ENCODE measurements at places on chromosomes 6 and 20. TPM values are rescaled to one million over a fixed set of nuclear protein-coding genes. Genes with fewer than 3 reads are reported as not detected.

The LAMA2 gene
- 0.69 TPM for total RNA-seq

The SIRPB2 gene
- total RNA-seq: not detected

The EYS gene
- total RNA-seq: not detected

The TRAPPC3L gene
- not detected for total RNA-seq

The RBBP8NL gene
- not detected for total RNA-seq

- no peak for DNase-seq
Measured at GRCh38 chr6:66735106-66735890, 1028.3 kb upstream of the EYS start.

DNA sequence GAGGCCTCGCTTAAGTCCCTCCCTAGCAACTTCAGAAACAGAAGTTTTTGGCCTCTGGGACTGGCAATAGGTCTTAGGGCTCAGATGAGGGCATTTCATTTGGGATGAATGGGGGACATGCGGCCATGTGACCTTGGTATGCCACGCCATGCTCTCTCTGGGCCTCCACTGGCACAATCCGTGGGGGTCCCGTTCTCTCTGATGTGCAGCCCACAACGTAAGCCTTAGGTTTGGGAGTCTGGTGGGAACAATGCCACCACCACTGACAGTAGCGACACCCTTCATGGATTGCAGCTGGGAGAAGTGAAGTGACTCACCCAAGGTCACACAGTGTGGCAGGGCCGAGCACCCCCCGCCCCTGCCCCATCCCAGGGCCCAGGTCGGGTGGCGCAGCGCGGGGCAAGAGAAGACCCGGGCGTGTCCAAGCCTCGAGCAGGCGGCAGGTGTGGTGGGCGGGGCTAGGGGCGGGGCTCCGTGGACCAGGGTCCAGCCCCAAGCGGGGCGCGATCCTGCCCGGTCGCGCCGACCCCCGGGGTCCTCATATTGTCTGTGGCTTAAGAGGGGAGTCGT, 864 bp upstream of the CEBPB start:
- peak; percentile 32 for DNase-seq

DNA sequence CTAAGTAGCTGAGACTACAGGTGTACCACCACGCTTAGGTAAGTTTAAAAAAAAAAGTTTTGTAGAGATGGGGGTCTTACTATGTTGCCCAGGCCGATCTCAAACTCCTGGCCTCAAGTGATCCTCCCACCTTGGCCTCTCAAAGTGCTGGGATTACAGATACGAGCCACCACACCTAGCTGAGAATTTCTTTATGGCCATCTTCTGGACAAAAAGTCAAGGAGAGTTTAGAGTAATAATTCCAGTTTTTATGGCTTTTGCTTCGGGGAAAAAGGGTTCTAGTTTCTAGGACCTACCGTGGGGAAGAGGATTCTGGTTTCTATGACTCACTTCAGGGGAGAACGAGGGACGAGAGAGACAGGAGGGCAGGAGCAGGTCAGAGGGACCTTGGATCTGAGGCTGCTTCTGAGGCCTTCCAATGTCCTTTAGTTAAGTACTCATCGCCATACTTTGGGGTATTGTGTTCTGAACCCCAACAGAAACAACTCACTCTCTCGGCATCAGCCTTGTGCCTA, 69.3 kb upstream of the IER3 start:
- DNase-seq: no peak

DNA sequence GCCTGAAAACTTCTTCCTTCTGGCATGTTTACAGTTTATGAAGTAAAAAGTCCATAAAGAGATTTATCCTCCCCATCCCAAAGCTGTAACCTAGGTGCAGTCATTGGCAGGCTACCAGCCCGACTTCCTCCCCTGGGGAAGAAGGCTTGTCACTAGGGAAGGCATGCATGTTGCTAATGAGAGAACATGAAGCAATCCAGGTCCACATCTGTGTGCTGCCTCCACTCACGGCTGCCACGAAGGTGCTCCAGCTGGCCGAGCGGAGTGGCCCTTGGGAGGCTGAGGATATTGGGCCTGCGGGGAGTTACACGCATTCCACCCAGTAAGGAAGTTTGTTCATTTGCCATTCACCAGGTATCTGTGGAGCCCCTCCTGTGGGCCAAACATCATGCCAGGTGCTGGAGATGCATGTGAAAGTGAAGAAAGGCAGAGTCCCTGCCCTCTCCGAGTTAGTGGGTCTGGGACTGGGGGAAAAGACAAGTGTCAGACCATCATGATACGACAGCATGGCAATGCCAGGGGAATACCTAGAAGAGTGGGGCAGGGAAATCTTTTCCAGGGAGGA, 257.0 kb downstream of the NRN1 start:
- DNase-seq: no peak

DNA sequence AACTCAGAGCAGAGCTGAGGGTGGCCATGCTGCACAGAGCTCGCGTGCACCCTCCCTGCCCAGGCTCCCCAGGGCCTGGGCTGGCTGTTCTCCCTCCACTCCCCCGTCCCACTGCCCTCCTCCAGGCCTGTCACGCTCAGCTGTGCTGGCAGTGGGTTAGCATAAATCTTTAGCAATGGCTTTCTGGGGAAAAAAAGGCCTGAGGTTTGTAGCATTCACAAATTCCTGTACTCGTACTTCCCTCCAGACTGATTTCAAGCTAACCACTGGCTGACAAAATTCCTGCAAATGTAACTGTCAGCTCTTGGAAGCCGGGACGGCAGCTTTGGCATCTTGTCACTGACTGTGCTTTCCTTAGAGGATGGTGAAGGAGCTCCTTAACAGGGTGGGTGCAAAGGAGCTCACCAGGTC, 22.3 kb upstream of the SMOC2 start:
- no peak for DNase-seq

DNA sequence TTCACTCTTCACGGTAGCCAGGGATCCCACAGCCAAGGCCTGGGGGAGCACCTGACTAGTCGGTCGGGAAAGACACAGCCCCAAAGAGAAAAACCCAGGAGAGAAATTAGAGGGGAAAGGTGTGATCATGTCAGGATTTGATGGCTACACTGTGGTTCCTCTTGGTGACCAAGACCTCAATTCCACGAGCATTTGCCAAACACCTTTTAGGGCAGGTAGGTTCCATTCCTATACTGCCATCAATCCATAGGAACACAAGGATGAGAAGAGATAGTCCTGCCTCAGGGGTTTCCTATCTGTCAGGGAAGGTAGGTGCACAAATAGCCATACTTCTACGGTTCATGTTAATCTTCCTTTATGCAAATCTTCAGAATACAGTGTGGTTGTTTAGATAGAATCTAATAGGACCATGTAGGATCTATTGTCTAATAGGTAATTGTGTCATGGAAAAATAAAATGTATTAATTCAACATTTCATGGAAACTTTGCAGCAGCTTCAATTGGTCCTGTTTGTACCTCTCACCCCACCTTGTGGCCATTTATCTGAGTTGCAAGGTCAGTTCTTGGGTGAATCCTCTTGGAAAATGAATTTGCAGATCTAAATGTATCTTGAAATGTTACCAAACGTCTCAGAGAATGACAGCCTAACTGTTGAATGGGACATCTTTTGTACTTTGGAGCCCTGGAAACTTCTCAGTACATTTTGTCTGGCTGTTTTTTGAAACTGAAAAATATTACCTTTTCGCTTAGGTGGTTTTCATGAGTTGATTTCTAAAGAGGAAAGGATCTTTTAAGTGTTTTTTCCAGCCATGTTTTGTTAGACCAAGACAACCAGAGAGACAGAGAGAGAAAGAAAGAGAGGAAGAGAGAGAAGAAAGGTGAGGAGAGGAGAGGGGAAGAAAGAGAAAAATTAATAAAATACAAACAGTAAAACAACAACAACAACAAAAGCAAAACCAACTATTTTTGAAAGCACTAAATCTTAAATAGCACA, 33.7 kb upstream of the IYD start:
- DNase-seq: peak; percentile 56

DNA sequence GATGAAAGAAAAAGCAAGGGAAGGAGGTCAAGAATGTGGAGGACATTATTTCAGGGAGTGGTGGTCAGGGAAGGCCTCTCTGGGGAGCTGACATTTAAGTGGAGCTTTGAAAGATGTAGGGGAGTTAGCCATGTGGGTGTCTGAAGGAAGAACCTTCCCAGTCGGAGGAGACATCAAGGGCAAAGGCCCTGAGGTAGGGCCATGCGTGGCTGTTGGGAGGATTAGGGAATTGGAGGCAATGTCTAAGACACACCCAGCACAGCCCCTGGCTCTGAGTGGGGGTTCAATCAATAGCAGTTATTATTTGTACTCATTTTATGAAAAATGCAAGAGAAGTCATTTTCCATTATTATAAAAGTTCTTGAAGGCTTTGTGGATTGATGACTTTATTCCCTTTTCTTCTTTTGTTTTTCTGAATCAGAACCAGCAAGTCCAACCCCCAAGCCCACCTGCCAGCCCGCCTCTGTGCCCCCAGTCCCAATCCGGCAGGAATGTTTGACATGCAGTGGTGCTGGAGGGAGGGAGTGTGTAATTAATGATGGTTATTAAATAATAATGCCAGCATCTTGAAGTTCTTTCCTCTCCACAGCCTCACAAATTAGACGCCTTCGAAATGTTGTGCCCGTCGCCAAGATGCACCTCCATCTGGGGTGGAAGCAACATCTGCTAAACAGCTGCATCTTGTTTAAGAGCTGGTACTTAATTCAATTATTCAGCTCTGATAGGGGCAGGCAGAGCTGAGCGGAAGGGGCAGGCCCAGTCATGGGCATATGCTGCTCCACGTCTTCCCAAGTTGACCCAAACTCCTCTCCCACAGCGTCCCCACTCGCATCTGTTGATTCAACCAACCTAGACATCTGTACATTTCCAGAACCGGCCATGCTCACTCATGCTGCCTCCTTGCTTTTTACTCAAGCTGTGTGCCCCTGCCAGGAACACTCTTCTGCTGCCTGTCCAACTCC, 81.3 kb upstream of the SIRPA start:
- no peak for DNase-seq

DNA sequence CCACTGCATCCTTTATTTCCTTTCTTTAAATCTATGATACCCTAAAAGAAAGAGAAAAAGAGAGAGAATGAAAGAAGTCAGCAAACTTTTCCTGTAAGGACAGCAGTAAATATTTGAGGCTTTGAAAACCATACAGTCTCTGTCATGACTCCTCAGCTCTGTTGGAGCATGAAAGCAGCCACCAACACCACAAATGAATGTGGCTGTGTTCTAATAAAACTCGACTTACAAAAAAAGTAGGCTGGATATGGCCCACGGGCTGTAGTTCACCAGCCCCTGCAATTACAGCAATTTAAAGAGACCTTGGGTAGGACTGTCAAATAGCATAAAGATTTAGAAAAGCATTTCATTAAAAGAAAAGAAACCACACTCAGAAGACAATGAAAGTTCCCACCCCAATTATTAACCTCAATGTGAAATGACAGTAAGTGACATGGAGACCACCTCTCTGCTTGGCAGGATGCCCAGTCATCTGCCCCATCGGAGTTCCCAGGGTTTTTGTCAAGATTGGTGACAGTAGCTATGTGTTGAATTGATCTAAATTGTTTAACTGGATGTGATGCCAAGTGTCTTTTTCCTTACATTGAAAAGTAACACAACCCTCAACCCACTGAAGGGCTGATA, 50.9 kb downstream of the TNFRSF21 start:
- no peak for DNase-seq

GRCh38 chr20:47784599-47785310, 526 bp downstream of the SULF2 start:
- no peak for DNase-seq

GRCh38 chr6:125611573-125612344, 137.7 kb upstream of the HEY2 start:
- no peak for DNase-seq

GRCh38 chr6:153003366-153003690, 819 bp upstream of the MTRF1L start:
- DNase-seq: no peak

- no peak for DNase-seq
Measured at GRCh38 chr20:9367746-9368145, 146.6 kb upstream of the LAMP5 start.

DNA sequence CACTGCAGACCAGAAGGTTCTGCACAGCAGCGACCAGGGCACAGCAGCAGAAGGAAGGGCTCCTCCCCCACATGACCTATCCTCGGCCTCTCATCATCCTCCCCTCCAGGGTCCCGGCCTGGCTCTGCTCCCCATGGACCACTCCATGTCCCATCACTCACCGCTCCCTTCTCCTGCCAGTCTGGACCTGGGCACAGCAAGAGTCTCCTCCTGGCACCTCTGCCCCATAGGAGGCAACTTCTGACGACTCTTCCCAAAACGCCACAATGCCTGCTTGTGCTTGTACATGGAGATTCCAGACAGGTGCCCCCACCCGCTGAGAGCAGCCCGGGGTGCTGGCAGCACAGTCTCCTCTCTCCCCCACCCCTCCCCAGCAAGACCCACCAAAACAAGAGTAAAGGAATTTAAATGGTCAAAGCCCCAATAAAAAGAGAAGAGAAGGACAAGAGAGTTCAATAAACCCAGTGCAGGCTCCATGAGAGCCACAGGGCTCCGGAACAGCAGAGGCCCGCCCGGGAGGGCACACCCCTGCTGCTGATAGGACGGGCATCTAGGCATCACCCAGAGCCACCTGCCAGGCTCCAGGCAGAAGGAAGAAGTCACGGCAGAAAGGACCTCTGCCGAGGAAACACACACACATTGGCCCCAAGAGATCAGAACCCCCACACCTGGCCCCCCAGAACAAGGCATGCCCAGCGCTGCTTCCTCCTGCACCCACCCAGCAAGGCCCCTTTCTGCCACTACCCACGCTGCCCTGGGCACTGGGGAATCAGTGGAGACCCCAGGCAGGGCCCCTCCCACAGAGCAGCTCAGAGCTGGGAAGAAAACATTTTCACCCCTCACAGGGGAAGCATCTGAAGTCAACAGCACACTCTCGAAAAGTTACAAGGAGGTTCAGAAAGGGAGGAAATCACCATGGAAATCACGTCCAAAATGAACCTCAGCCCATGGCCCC, 15.2 kb downstream of the TAF4 start:
- DNase-seq: no peak

DNA sequence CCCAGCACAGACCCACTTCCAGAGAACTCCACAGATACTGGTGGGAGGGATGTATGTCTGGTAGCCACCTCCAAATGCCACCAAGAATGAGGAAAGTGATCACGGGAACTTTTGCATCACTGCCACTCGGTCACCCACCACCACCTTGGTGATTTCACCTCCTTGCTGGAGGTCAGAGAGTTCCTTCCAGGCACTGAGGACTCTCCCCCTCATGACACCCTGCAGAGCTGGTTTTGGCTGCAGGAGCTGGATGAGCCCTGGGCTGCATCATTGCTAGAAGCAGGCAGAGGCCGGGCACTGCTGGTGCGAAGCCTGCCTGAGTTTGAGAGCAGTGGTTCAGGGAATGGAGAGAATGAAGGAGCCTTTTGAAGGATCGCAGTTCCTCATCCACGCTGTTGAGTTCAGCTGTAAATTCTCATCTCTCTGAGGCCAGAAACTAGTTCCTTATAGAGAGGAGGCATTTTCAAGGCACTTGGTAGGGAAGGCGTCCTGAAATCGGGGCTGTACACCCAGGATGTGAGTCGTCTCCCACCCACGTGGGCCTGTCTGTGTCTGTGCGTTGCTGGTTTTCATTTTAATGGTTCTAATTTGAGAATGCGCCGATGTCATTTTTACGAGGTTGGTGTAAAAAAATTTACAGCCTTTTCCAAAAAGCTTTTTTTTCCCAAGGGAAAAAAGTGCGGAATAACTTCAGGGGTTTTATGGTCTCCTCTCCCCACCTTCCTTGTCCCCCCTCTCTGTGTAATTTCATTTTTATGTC, 25.0 kb downstream of the FOXP4 start:
- DNase-seq: peak; percentile 52

Measured in activated CD8-positive, alpha-beta T cell treated with anti-CD3 and anti-CD28 coated beads for 36 hours (primary cell).